ENCODE measurements at places on chromosomes 5 and 9. TPM values are rescaled to one million over a fixed set of nuclear protein-coding genes. Genes with fewer than 3 reads are reported as not detected.

DNA sequence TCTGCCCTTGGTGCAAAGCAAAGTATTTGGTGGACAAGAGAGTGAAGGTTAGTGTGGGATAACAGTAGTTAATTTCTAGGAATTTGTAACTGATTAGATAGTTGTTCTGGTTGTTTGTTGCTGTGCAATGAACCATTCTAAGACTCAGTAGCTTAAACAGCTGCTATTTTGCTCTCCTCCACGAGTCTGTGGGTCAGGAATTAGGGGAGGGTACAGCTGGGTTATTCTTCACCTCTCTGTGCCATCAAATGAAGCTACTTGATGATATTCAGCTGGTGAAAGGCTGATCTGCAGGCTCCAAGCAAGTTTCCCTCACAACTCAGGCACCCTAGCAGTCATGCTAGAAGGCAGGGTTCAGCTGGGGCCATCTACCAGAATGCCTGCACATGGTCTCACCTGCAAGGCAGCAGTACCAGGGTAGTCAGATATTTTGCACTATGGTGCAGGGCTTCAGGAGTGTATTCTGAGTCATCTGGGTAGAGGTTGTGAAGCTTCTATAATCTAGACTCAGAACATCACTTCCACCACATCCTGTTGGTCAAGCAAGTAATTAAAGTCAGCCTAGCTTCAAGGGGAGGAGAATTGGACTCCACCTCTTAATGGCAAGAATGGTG, 159.5 kb upstream of the SLC28A3 start:
- no peaks in the 10 kb centered on the region for H3K27me3 ChIP-seq
- H3K4me1 ChIP-seq, result no peaks in the 10 kb centered on the region
- H3K4me3 ChIP-seq, result no peak overlapping the region
- DNase-seq, result no peak

DNA sequence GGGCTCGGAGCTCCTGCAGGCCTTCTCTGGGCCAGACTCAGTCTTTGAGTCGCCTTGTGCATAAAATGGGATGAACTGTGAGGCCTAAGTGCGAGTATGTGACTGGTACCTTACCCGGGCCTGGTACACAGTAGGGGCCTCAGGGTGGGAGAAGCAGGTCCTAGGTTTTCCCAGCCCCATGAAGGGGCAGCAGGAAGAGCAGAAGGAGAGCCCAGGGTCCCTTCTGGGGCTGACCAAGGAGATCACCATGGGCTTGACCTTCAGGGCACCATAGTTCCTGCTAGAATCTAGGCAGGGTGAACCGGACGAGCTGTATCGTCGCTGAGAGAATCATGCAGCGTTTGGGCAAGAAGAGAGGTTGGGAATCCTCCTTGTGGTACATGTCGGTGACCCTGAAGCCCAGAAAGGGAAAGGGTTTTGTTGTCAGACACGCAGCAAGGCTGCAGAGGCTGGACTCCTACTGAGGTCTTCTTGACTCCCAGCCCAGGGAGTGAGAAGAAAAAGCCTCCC, 373 bp upstream of the PHYKPL start:
- no peak for DNase-seq
- H3K27ac ChIP-seq, result peak overlapping the region; percentile 90
- H3K36me3 ChIP-seq, result peaks cover 33% of the 10 kb centered on the region

DNA sequence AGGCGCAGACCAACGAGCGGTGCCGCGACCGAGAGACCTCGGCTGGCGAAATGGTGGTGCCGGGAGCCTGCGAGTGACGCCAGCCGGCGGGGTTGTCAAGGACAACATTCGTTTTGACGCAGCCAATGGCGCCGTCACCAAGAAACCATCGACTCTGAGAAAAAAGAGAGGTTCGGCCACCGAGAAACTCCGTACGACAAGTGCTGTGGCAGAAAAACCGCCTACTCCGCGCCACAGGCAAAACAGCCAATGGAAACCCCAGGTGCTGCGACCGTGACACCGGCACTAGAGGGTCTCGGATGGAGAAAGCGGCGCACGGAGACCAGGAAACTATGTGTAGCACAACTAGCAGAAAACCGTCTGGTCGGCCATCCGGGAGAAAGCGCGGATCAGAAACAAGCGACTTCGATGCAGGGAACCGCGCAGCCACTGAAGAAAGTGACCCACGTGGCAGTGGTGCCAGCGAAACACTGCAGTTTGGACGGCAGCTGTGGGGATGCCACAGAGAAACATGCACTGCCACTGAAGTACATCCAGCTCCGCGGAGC, 88.8 kb downstream of the ANXA2R start:
- H3K36me3 ChIP-seq, result peaks cover 15% of the 10 kb centered on the region
- H3K4me1 ChIP-seq, result peaks cover 42% of the 10 kb centered on the region
- H3K27ac ChIP-seq, result peak overlapping the region; percentile 100
- H3K27me3 ChIP-seq, result no peaks in the 10 kb centered on the region
- DNase-seq, result peak; percentile 86

DNA sequence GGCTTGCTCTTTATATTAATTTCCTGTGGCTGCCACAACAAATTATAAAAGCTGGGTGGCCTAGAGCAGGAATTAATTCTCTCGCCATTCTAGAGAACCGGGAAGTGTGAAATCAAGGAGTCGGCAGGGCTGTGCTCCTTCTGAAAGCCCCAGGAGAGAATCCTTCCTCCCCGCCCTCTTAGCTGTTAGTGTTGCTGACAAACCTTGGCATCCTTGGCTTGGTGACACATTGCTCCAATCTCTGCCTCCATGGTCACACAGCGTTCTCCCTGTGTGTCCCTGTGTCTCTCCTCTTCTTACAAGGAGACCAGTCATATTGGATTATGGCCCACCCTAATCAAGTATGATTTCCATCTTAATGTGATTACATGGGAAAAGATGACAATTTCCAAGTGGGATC, 55.9 kb upstream of the NEURL1B start:
- no peak for DNase-seq
- H3K4me3 ChIP-seq, result no peak overlapping the region
- H3K4me1 ChIP-seq, result no peaks in the 10 kb centered on the region
- H3K27me3 ChIP-seq, result peaks cover 4% of the 10 kb centered on the region
- H3K27ac ChIP-seq, result no peak overlapping the region

DNA sequence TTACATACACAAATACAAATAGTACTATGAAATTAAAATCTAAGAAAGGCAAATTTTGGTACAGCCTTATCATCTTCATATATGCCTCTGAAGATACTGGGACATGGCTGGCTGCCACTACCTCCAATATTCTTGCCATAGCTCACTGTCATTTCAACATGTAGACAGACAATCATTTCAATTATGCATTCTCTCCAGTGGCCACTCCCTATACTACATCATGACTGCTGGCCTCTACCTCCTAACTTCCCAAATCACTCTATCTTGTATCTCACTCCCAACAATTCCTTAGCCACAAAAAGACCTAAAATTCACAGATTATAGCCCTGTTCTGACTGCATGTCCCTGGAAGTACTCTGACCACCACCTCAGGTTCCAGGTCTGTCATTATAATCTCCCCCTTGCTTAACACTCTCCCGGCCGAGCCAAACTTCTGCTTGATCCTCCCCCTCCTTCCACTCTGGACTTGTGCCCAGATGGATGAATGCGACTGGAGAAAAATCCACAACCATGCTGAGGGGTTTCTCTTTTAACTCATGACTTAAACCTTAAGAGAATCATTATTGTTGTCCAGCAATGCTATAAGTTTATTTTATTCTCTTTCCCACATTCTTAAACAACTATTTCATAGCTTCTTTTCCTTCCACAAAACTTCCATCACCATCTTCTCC, 225.3 kb upstream of the TLE4 start:
- H3K4me1 ChIP-seq, result no peaks in the 10 kb centered on the region
- H3K27ac ChIP-seq, result no peak overlapping the region
- no peaks in the 10 kb centered on the region for H3K27me3 ChIP-seq
- H3K4me3 ChIP-seq, result no peak overlapping the region
- H3K36me3 ChIP-seq, result no peaks in the 10 kb centered on the region

GRCh38 chr5:129971714-129972113, 67.4 kb downstream of the CHSY3 start:
- H3K27ac ChIP-seq, result no peak overlapping the region
- no peaks in the 10 kb centered on the region for H3K4me1 ChIP-seq
- no peak overlapping the region for H3K4me3 ChIP-seq
- no peaks in the 10 kb centered on the region for H3K27me3 ChIP-seq

DNA sequence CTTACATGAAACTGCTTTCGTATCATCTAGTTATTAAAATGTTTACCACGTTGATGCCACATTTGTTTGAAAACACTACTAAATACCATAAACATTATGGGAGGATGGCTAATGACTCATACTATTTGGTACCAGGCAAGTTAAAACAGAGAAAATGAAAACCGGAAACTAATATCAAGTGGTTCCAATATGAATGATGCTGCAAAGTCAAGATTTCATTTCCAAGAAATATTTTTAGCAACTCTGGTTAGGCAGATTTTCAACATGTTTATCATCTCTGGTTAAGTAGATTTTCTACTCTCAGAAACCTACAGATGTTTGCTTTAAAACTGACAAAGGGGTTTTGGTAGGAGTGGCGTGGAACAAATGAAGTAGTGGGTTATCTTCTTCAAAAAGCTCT, 4.9 kb upstream of the F2R start:
- peaks cover 18% of the 10 kb centered on the region for H3K27me3 ChIP-seq
- DNase-seq, result no peak
- peak overlapping the region; percentile 63 for H3K27ac ChIP-seq
- peaks cover 11% of the 10 kb centered on the region for H3K36me3 ChIP-seq

DNA sequence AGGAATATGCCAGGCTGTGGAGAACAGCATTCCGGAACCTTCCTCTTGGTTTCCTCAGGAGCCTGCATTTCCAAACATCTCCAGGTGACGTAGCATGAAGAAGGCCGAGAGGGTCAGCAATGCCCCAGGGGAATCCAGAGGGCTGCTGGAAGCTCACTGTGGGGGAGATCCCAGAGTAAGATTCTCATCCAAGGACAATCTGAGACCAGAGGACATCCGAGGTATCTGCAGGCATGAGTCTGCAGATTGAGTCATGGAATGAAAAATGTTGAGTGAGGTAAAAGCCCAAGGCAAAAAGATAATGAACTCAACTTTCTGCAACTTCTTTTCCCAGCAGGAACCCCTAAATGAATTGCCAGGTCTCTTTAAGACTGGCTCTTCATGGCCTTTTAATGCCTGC, 73.5 kb downstream of the KIF4B start:
- H3K36me3 ChIP-seq, result no peaks in the 10 kb centered on the region
- peaks cover under 1% of the 10 kb centered on the region for H3K27me3 ChIP-seq
- H3K27ac ChIP-seq, result no peak overlapping the region
- no peaks in the 10 kb centered on the region for H3K4me1 ChIP-seq

DNA sequence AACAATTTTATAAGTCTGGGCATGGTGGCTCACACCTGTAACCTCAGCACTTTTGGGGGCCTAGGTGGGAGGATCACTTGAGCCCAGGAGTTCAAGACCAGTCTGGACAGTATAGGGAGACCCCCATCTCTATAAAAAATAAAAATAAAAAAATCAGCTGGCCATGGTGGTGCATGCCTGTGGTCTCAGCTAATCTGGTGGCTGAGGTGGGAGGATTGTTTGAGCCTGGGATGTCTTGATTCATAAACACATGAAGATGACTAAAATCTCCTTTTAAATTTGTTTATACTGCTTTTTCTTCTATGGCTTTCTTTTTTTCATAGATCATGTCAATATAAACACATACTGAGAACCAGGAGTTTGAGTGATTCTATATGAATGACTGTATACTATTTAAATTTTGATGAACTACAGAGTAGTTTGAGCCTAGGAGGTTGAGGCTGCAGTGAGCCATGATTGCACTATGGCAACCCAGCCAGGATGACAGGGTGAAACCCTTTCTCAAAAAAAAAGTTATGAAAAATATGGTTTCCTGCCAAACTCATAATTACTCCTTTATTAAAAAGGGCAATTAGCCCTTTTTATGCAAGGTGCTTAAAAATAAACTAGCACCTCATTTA, 14.2 kb downstream of the RIC1 start:
- H3K27ac ChIP-seq, result no peak overlapping the region
- peaks cover 18% of the 10 kb centered on the region for H3K4me1 ChIP-seq
- H3K4me3 ChIP-seq, result no peak overlapping the region
- H3K27me3 ChIP-seq, result no peaks in the 10 kb centered on the region
- no peak for DNase-seq

- no peak for DNase-seq
- H3K27me3 ChIP-seq, result peaks cover 4% of the 10 kb centered on the region
- H3K4me3 ChIP-seq, result no peak overlapping the region
- peaks cover 2% of the 10 kb centered on the region for H3K36me3 ChIP-seq
- H3K4me1 ChIP-seq, result peaks cover 26% of the 10 kb centered on the region
Observed at GRCh38 chr9:89986190-89986589, 381.4 kb downstream of the GADD45G start.

DNA sequence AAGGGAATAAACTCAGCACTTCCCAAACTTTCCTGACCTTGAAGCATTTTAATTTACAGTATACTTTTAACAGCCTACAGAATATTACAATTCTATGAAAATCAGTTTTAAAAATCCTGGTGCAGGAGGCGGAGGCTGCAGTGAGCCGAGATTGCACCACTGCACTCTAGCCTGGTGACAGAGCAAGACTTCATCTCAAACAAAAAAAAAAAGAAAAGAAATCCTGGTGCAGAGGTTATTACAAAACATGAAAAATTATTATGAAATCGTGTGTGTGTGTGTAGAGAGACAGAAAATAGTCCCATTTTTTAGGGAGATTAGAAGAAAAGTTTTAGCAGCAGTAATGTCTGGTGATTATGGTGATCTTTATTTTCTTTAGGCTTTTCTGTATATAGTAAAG, 26.9 kb downstream of the GOLPH3 start:
- peaks cover 17% of the 10 kb centered on the region for H3K4me1 ChIP-seq
- no peak for DNase-seq
- H3K4me3 ChIP-seq, result no peak overlapping the region
- no peak overlapping the region for H3K27ac ChIP-seq
- peaks cover 38% of the 10 kb centered on the region for H3K36me3 ChIP-seq

DNA sequence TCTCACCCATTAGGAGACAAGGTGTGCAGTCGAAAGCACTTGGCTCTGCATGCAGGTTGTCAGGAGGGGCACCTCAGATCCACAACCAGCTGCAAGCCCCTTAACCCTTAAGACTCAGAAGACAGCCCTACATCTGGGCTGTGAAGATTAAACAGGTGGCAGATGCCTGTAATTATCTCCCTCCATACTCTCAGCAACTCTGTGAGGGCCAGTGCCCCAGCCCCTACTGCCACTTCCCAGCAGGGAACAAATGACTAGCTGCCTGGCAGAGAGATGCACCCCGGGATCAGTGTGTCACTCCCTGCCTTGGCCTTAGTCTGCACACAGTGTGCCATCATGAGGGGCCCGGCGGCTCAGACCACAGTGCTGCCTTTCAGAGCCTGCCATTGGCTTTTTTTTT, 42.0 kb downstream of the CRB2 start:
- DNase-seq, result no peak
- H3K27ac ChIP-seq, result no peak overlapping the region
- no peaks in the 10 kb centered on the region for H3K36me3 ChIP-seq
- H3K27me3 ChIP-seq, result no peaks in the 10 kb centered on the region
- H3K4me3 ChIP-seq, result no peak overlapping the region

FOXD4L4 gene
- total RNA-seq, result 0.37 TPM

CCL27 gene
- not detected for total RNA-seq

PCDHGA5 gene
- total RNA-seq, result 0.05 TPM

CTSL gene
- total RNA-seq, result 10.2 TPM

TIMD4 gene
- total RNA-seq, result 1.2 TPM

GABRG2 gene
- total RNA-seq, result not detected

LCN15 gene
- total RNA-seq, result not detected

Measured in activated CD4-positive, alpha-beta T cell treated with anti-CD3 and anti-CD28 coated beads, Interleukin-2, amount 10 ng/mL, durations not matched to agents 7 days and 5 days (primary cell).